Endodermal cell (in vitro differentiated cells): ENCODE measurements at places on chromosomes 1 and 21. TPM values are rescaled to one million over a fixed set of nuclear protein-coding genes. Genes with fewer than 3 reads are reported as not detected.

GJA5 gene
- total RNA-seq = 1.6 and 2.3 TPM in 2 replicates

DNA sequence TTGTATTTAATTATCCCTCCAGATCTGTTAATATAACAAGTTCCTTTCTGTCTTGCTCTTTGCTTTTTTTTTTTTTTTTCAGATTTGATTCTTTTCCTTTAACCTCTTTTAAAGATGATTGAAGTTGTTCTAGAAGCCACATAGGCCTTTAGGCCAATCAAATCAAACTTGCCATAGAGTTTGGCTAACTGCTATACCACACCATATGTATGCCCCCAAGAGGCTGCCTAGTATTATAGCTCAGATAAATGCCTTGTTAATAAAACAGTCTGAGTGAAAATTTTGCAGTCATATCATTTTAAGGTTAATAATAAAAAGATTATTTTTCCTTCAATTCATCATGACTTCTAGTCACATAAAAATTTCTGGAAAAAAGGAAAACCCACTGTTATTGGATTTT, 696.0 kb upstream of the CHRM3 start:
- DNase-seq = no peak

TGFBR3 gene
- 6.4 to 11.3 TPM (median 8.5 TPM) in 3 replicates for total RNA-seq

DNA sequence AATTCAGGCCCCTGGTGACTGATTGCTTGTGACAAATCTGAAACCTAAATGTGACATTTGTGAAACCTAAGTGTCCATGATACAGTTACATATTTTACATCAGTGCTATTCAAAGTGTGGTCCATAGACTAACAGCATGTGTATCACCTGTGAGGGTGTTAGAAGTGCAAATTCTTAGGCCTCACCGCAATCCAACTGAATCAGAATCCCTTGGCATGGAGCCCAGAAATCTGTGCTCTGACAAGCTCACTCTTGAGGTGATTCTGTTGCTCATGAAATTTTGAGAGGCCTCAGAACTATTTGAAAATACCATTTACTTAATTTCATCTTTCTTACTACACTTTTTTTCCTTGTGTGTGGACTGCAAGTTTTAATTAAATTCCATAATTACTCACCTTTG, 587.9 kb downstream of the ADGRL2 start:
- no peak for DNase-seq

- DNase-seq = peak; percentile 27
Measured at GRCh38 chr1:37722181-37723071, 30.1 kb downstream of the CDCA8 start.

DNA sequence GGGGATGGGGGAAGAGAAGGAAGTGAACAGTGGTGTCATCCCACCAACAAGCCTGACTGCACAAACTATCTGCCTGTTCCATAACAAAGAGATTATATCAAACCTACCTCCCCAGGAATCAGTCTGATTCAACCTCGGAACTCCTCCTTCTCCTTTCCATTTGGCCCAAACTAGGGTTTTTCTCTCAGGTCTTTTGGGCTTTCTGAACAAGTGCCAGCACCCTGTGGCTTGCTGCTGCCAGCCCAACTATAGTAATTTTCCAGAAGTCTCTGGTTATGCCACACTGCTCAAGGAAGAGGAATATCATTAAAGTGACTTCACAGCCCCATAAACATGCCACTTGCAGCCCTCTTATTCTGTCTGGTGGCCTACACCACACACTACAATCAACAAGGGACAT, 70.5 kb downstream of the RGS7 start:
- no peak for DNase-seq
